ENCODE measurements at places on chromosomes 1 and 21.

DNA sequence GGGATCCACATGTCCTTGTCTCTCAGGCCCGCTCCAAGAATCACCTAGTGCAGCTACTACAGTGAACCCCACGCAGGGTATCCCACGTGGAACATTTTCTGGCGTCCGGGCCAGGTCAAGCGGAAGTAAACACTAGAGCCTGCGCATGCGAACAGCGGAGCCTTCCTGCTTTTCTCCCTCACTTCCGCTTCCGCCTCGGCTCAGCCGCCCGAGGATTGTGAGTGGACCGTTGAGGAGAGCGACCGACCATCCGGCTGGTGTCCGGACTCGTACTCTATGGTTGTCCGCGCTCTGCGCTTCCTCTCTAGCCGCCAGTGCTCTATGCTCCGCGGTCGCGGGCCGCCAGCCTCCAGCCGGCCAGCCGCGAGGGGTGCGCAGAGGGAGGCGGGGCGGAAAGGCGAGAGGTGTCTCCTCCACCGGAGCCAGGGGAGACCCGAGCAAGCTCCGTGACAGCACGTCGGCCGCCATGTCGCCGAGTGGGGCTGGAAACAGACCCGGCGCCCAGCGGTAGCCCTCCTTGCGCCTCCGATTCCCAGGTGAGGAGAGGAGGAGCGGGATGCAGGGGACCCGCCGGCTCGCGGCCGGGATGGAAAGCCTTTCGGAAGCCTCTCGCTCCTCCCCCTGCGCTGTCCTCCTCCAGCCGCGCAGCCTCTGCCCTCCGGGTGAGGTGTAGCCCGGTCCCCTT lies at the start of the genes CNST and TFB2M:
CNST (plus strand) TSS at position 329 of the 685 bp plus-strand sequence. CDS start 25,107 bp downstream, outside the sequence.
TFB2M (minus strand) TSS at position 134 of the 685 bp plus-strand sequence; CDS start at position 11, 123 bp downstream.
- peak; percentile 99 for DNase-seq

GRCh38 chr1:150256554-150257341 lies 826 bp upstream of the CA14 start:
- DNase-seq: peak; percentile 22

- DNase-seq: no peak
Observed at GRCh38 chr1:34808051-34808810, 15.4 kb downstream of the GJA4 start.

DNA sequence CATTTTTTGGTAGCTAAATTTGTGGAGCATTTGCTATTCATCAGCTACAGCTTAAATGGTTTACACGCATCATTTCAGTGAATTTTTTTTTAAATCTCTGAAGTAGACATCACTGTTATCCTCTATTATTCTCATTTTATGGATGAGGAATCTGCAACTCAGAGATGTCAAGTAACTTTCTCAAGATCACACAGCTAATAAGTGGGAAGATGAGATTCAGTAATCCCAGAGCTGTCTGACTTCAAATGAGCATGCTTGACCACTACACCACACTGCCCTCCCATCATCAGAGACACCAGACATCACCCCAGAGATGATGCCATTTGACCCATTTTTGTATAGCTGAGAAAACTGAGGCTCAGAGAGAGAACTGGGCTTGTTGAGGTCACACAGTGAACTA lies 116.4 kb downstream of the RRAGC start:
- DNase-seq: no peak

All from amniotic epithelial cell (primary cell).